Thoracic aorta (tissue), 2 donors: ENCODE measurements at places on chromosomes 1 and 21.
A peak's percentile ranks its signal among the peaks of the same experiment; 100 is the strongest.

DNA sequence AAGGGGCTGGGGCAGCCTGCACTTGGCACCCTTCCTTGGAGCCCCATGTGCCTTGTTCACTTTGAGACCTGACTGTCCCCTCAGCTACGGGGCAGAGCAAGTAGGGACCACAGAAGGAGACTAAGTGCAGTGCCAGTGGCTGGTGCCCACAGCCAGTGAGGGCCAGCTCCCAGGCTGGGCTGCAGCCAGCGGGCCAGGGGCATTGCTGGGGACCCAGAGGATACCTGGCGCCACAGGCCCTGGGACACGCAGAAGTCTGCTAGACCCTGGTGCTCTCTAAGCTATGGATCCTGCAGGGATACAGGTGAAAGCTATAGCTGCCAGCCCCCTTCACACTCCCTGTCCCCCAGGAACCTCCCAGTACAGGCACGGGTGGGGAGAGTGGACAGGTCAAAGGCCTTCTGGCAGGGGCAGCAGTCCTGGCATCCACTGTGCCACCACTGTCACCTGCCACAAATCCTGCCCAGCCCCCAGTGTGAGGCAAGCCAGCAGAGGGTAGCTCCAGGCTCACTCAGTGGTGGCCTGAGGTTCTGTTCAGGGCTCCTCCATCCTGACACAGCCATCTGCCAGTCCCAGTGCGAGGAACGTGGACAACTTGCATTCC is 1.3 kb downstream of the CLCNKA start:
- no peaks in the 10 kb centered on the region for H3K36me3 ChIP-seq
- no peak overlapping the region for H3K27ac ChIP-seq
- no peaks in the 10 kb centered on the region for H3K27me3 ChIP-seq
- peaks cover 33% of the 10 kb centered on the region for H3K4me1 ChIP-seq
- DNase-seq, result no peak
- no peak overlapping the region for H3K4me3 ChIP-seq

GRCh38 chr1:193185211-193185610 is 1.2 kb downstream of the B3GALT2 start:
- no peak for DNase-seq
- no peaks in the 10 kb centered on the region for H3K36me3 ChIP-seq
- H3K4me1 ChIP-seq, result peaks cover 52% of the 10 kb centered on the region

DNA sequence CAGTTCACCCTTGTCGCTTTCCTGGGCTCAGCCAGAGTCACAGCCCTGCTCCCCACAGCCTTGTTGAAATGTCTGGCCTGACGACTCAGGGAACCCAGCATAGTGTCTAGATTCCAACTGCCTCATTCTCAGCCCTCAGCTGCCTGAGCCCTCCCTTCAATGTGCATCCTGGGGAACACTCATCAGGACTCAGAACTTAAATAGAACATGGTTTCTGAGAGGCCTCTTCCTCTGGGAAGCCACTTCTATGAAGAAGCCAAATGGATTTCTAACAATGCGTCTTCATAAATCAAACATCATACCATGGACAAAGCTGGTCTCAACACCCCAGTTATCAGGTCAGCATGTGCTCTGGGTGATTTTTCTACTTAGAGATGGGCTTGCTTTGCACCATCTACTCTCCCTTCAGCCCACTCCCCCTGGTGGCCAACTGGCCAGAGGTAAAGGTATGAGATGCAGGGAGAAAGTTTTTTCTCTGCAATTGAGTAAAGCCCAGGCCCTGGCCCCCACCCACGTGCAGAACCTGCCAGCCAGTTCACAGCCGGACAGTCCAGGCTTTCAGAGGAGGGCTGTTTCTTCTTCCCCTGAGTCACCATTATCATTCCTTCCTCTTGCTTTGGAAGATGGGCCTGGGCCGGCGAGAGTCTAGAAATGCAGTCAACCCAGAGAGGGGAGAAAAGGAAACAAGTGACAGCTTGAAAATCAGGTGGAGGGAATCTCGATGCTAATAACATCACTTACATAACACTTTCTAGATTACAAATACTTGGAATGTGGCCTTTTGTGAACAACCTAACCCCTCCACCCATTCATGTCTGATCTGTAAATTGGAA is 32.1 kb downstream of the CD244 start:
- H3K27ac ChIP-seq, result no peak overlapping the region
- H3K36me3 ChIP-seq, result no peaks in the 10 kb centered on the region
- no peaks in the 10 kb centered on the region for H3K4me1 ChIP-seq
- no peaks in the 10 kb centered on the region for H3K27me3 ChIP-seq

GRCh38 chr1:150966011-150966410 is 8.6 kb downstream of the CERS2 start:
- H3K27me3 ChIP-seq, result no peaks in the 10 kb centered on the region
- no peak for DNase-seq
- no peak overlapping the region for H3K27ac ChIP-seq
- H3K4me1 ChIP-seq, result peaks cover 14% of the 10 kb centered on the region
- peaks cover 73% of the 10 kb centered on the region for H3K36me3 ChIP-seq

DNA sequence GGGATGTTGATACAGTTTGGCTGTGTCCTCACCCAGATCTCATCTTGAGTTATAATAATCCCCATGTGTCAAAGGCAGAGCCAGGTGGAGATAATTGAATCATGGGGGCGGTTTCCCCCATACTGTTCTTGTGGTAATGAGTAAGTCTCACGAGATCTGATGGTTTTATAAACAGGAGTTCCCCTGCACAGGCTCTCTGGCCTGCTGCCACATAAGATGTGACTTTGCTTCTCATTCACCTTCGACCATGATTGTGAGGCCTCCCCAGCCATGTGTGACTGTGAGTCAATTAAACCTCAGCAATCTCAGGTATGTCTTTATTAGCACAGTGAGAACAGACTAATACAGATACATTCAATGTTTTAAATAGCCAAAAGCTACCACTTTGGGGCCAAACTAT is 41.1 kb downstream of the SLC35F3 start:
- H3K4me1 ChIP-seq, result no peaks in the 10 kb centered on the region
- H3K27me3 ChIP-seq, result no peaks in the 10 kb centered on the region
- no peak overlapping the region for H3K27ac ChIP-seq
- H3K36me3 ChIP-seq, result no peaks in the 10 kb centered on the region
- no peak overlapping the region for H3K4me3 ChIP-seq
- no peak for DNase-seq

- no peaks in the 10 kb centered on the region for H3K27me3 ChIP-seq
- peak within 1 kb of the TSS; percentile 66 for H3K27ac ChIP-seq
- no peak for DNase-seq
- H3K4me3 ChIP-seq, result peak within 1 kb of the TSS; percentile 81
- no peaks in the 10 kb centered on the region for H3K4me1 ChIP-seq
- no peaks in the 10 kb centered on the region for H3K36me3 ChIP-seq
Measured at GRCh38 chr1:111989531-111990025, at the start of gene KCND3. TSS of gene KCND3 (minus strand) at chr1:111989668.

DNA sequence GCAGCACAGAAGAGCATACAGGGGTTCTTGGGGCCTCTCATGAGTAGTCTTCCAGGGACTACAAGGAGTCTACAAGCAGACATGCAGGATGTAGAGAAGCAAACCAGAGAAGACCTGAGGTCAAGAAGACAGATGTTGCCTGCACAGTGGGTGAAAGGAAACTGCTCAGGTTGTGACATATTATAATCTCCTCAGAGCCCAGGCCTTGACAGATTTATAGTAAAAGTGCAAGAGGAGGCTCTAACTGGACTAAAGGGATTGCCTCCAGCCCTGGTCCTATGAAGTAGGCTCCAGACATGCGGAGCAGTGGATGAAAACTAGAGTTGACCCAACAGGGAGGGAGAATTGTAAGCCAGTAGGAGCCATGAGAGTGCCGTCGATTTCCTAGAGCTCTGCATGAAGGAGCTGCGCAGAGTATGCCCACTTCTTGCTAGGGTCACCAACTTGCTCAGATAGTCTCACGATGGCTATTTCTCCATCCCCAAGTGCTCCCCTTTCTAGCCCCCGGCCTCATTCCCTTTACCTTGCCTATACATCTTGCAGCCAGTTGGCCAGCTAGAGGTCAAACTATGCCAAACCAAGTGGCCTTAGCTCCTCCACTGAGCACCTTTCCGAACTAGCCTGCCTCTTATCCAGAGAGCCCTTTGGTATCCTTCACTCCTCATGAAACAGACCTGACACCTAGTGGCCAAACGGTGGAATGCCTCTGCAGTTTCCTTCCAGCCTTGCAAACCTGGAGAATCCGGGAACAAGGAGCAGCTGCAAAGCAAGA is 36.2 kb upstream of the IPO9 start:
- peaks cover 34% of the 10 kb centered on the region for H3K4me1 ChIP-seq
- no peak overlapping the region for H3K4me3 ChIP-seq
- peak; percentile 30 for DNase-seq
- peaks cover 68% of the 10 kb centered on the region for H3K36me3 ChIP-seq
- H3K27ac ChIP-seq, result peak overlapping the region; percentile 76

GRCh38 chr1:25081496-25081895 is 150.8 kb downstream of the SYF2 start:
- DNase-seq, result no peak
- H3K36me3 ChIP-seq, result no peaks in the 10 kb centered on the region
- H3K27me3 ChIP-seq, result no peaks in the 10 kb centered on the region
- no peak overlapping the region for H3K27ac ChIP-seq

DNA sequence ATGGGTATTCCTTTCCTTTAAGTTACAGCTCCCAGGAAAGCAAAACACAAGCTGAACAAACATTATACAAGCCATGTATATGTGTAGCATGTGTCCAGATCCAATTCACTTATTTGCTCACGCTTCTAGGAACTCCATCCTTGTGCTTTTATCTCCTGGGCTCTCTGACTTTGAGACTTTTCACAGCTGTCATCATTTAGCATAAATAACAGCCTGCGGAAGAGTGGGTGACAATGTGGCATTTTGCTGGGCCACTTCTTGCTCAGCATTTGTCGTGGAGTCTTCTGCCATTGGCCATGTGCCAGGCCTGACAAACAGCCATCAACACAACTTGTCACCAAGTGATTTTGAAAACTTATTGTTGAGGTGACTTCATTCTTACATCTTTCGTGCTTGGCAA is 164.3 kb downstream of the KIF26B start:
- no peaks in the 10 kb centered on the region for H3K36me3 ChIP-seq
- no peaks in the 10 kb centered on the region for H3K4me1 ChIP-seq
- no peak overlapping the region for H3K27ac ChIP-seq
- DNase-seq, result no peak
- no peak overlapping the region for H3K4me3 ChIP-seq
- no peaks in the 10 kb centered on the region for H3K27me3 ChIP-seq

DNA sequence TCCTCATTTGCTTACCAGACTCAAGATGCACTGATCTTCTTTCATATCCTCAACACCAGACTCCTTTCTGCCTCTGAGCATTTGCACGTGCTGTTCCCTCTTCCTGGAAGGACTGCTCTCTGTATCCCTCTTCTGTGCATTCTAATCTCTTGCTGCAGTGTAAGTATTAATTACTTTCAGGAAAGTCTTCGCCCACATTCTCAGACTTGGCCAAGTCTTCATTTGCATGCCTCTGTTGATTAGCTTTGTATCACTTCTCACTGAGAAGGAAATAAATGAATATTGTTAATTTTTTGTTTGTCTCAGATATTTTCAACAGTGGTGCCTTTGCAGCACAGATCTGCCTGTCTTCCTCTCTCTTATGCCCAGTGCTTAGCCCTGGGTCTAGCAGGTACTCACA is 50.3 kb upstream of the RAB3GAP2 start:
- no peaks in the 10 kb centered on the region for H3K27me3 ChIP-seq
- no peak overlapping the region for H3K27ac ChIP-seq
- H3K4me3 ChIP-seq, result no peak overlapping the region
- DNase-seq, result no peak
- H3K36me3 ChIP-seq, result no peaks in the 10 kb centered on the region

- no peaks in the 10 kb centered on the region for H3K27me3 ChIP-seq
- H3K27ac ChIP-seq, result no peak overlapping the region
- H3K4me3 ChIP-seq, result no peak overlapping the region
- H3K36me3 ChIP-seq, result no peaks in the 10 kb centered on the region
Measured at GRCh38 chr1:118321840-118322239, 136.8 kb upstream of the SPAG17 start.

GRCh38 chr1:52856026-52856425 is 13.5 kb downstream of the ZYG11A start:
- no peak overlapping the region for H3K4me3 ChIP-seq
- H3K27me3 ChIP-seq, result no peaks in the 10 kb centered on the region

DNA sequence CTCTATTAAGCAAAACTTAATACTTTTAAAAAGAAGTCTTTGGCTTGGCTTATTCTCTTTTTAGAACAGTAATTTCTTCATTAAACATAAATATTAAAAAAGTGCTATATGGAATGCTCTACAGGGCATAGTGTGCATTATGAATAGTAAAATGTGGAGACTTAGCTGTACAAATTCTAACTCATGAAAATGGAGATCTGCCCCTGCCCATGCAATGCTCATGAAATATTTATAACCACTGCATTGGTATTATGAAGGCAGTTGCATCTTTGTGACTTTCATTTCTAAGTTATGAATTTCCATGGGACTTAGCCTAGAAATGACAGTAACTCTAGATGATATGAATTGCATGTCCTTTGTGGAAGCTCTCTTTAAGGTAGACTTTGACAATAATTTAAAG is 586.0 kb downstream of the PTBP2 start:
- no peaks in the 10 kb centered on the region for H3K27me3 ChIP-seq
- no peak overlapping the region for H3K4me3 ChIP-seq
- H3K36me3 ChIP-seq, result no peaks in the 10 kb centered on the region

GRCh38 chr1:32335535-32335789 is 571 bp downstream of the MARCKSL1 start:
- no peaks in the 10 kb centered on the region for H3K27me3 ChIP-seq
- no peak for DNase-seq
- no peak overlapping the region for H3K27ac ChIP-seq
- H3K4me3 ChIP-seq, result peak overlapping the region; percentile 73
- peaks cover 5% of the 10 kb centered on the region for H3K4me1 ChIP-seq

GRCh38 chr1:66464802-66465201 is 69.2 kb upstream of the SGIP1 start:
- H3K36me3 ChIP-seq, result no peaks in the 10 kb centered on the region
- H3K4me1 ChIP-seq, result peaks cover 6% of the 10 kb centered on the region
- H3K27me3 ChIP-seq, result no peaks in the 10 kb centered on the region
- DNase-seq, result no peak

DNA sequence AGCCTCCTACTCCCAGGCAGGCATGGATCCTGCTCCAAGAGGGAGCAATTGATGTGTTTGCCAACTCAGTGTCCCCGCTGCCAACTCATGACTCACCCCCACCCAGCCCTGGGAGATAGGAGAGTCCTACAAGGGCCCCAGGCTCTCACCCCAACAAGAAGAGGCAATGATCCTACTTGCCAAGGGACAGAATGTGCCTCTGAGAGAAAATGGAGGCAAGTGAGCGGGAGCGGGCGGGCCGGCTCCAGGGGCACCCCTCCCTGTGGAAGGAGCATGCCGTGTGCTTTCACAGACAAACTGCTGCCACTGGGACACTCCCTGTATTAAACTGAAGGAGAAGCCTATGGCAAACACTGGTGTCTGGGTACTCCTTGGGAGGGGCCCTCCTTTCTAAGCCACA is 16.7 kb downstream of the PKP1 start:
- no peaks in the 10 kb centered on the region for H3K4me1 ChIP-seq
- DNase-seq, result no peak
- H3K36me3 ChIP-seq, result no peaks in the 10 kb centered on the region
- no peaks in the 10 kb centered on the region for H3K27me3 ChIP-seq
- no peak overlapping the region for H3K4me3 ChIP-seq
- no peak overlapping the region for H3K27ac ChIP-seq

DNA sequence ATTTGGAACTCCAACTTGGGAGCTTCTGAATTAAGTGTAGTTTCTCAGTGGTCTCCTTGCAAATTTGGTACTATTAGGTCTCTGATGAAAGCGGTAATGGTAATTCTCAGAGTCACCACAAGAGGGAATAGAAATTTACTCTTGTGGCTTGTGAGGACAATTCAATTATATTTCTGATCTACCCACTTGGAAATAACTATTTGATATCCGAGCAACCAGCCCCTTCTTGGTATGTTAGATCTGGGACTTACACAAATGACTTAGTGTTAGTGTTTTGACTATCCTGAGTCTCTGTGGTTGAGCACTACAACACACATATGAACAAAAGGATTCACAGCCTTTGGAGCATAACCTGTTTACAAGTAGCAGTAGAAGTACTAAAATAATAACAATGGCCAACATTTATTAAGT is 68.1 kb downstream of the RPS6KA1 start:
- no peak overlapping the region for H3K4me3 ChIP-seq
- H3K27ac ChIP-seq, result no peak overlapping the region
- H3K4me1 ChIP-seq, result no peaks in the 10 kb centered on the region
- DNase-seq, result no peak
- H3K27me3 ChIP-seq, result no peaks in the 10 kb centered on the region
